Activated naive CD8-positive, alpha-beta T cell treated with anti-CD3 and anti-CD28 coated beads, Interleukin-2, amount 10 ng/mL, durations not matched to agents 7 days and 5 days (primary cell): ENCODE measurements at places on chromosomes 12 and 14. TPM values are rescaled to one million over a fixed set of nuclear protein-coding genes. Genes with fewer than 3 reads are reported as not detected.

GRCh38 chr12:25993901-25994651, 35.6 kb downstream of the RASSF8 start:
- no peak for DNase-seq

The ADCY4 gene
- total RNA-seq: 6.3 TPM

GRCh38 chr12:103547376-103547775, 39.7 kb upstream of the STAB2 start:
- DNase-seq: no peak

DNA sequence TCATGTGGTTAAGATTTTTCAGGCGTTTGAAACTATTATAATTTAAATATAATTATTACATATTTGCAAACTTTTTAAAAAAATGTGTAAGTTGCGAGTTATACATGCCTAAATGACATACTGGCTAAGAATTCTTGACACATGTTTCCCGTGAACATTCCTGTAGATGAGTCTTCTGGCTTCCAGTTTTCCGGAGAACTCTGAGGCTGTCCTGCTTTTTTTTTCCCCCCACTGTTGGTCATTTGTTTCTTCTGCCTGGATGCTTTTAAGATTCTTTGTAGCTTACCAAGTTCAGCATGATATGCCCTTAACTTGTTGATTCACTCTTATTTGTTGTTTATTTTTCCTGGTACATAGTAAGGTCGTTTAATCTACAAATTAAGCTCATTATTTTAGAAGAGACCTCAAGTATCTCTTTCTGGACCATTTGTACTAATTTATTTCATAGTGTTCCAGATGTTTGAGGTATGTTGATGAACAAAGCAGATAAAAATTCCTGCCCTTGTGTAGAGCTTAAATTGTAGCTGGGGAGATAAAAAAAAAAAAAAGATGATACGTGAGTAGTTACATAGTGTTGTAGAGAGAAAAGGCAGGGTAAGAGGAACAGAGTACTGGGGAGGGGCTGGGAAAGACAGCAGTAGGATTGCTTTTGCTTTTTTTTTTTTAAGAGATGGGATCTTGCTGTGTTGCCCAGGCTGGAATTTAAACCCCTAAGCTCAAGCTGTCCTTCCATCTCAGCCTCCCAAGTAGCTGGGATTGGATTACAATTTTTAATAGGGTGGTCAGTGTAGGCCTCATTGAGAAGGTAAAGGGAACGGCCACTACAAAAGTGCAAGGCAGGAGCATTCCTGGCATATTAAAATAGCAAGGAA, 32.8 kb downstream of the ARHGAP5 start:
- DNase-seq: no peak

The PLEKHH1 gene
- total RNA-seq: 0.68 TPM

The SLCO1B3 gene
- total RNA-seq: not detected

DNA sequence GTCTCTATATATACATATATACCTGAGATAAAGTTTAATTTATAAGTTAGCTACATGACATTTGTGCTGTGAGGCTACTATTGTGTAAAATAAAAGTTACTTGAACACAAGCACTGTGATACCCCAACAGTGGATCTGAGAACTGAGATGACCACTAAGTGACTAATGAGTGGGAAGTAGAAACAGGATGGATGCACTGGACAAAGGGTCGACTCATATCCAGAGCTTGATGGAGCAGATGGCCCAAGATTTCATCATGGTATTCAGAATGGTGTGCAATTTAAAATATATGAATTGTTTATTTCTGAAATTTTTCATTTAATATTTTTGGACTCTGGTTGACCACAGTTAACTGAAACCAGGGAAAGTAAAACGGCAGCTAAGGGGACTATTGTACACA, 908.6 kb upstream of the MDGA2 start:
- DNase-seq: no peak

DNA sequence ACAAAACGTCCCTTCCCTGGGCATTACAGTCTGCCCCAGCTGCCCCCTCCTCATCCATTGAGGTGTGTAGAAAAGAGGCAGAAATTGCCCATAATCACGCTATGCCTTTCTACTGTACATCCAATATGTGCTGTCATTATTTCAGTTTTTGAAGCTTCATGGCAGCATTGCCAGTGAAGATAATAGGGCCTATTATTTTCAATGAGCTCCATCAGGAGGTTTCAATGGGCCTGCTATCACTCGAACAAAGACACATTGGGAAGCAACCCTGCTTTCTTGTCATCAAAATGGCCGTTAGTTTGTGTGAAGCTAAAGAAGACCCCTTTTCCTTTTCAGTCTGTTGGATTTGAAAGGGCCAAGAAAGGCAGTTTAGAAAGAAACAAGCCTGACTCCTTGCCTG, 653.8 kb downstream of the NOVA1 start:
- no peak for DNase-seq

DNA sequence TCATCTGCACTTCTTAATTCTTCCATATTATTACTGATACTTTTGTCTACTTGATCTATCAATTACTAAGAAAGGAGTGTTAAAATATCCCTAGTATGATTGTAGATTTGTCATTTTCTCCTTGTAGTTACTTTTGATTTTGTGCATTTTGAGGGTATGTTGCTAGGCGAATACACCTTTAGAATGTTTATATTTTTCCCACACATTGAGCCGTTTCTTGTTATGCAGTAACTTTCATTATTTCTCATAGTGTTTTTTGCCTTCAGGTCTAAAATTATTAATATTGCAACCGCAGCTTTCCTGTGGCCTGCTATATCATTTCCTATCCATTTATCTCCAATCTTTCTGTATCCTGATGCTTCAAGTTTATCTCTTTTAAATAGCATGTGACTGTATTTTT, 44.6 kb upstream of the C12orf42 start:
- no peak for DNase-seq

DNA sequence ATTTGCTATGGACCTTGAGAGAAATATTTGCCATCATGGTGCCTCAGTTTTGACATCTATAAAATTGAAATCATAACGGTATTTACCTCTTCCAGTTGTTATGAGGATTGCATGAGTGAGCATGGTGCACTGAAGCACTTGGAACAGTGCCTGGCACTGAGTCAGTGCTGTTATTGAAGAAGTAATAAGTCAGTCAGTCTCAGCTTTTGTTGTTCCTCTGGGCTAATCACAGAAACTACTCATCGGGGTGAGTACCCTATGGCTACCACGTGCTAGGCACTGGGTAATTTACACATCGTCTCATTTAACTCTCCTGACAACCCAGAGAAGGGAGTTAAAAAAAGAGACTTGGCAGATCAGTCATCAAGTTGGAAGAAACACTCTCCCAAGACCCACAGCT, 159.5 kb upstream of the NRXN3 start:
- no peak for DNase-seq

The ABCD2 gene
- total RNA-seq: 30.8 TPM
